Stimulated activated CD4-positive, alpha-beta T cell treated with anti-CD3 and anti-CD28 coated beads, Interleukin-1b, Interleukin-23, amount 100 ng/mL, for 1 hour (primary cell): ENCODE measurements at places on chromosomes 16 and 17.

GRCh38 chr17:35969558-35970380 is 11.5 kb downstream of the CCL16 start:
- DNase-seq: peak; percentile 48

DNA sequence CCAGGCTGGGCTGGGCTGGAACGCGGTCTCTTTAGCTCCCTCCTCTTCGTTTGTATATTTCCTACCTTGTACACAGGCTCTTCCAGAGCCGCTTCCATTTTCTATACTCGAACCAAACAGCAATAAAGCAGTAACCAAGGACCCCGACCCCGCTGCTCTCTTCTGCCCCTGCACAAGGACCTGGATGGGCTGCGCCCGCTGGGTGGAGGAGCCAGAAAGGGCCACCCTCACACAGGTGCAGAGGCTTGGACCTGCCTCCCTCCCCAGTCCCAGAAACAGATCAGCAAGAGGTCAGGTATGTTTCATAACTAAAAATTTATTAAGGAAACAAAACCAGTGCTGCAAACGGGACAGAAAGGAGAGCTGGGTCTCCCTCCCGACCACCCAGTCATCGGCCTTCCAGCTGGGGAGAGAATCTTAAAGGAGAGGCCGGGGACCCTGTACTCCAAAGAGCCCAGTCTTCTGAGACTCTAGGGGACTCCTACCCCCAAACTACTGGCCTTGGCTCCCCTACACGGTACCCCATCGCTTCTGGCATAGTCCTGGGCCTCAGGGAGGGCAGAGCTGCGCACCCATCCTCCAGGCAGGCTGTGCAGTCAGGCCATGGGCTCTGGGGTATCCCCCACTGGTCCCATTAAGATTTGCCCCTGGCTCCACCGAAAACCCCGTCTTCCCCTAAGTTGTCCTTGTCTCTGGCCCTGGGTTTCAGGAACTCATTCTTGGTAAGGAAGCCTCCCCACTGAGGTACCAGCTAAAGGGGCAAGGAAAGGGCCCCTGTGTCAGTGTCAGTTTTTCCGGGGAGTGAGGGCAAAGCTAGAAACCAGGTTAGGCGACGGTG is 4.9 kb downstream of the HIC1 start:
- DNase-seq: no peak

GRCh38 chr16:81693744-81694303 is 85.3 kb upstream of the PLCG2 start:
- no peak for DNase-seq

- DNase-seq: no peak
These were observed 587.7 kb upstream of the HSBP1 start for GRCh38 chr16:83220066-83220465.

- DNase-seq: peak; percentile 65
These were observed 51.8 kb downstream of the BEAN1 start for GRCh38 chr16:66478733-66479511.

DNA sequence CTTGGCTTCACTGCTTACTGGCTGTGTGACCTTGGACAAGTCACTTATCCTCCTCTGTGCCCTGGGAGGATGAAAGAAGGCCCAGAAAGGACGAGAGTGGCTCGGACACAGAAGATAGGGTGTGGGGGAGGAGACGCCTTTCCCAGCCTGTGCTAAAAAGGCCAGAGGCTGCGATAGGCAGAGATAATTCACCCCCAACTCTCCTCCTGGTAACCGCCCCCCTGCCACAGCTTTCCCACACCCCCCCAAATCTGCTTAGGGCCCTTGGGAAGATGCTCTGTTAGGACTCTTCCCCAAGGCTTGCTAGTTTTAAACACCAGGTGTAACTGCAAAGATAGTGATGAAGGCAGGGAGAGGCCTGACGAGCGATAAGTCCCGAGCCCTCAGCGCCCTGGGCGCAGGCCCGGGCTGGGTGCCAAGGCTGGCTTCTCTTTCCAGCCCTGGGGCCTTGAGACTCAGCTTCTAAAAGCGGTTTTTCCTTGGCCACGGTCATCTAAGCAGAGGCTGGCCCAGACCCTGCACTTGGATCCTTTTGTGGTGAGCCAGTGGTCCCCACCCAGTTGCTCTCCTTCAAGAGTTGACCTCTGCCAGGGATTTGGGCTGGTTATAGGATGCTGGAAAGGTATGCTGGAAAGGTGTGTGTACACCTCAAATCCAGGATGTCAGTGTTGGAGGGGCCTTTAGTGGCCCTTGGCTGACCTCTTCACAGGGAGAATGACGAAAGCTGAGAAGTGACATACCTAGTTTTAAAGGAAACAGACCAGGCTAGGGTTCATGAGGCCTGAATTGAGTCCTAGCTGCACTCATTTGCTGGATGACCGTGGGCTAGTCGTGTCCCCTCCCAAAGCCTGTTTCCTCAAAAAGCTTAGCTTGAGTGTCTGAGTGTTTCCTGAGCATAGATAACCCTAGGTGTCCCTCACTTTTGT is 3.4 kb upstream of the PPP1R9B start:
- no peak for DNase-seq

DNA sequence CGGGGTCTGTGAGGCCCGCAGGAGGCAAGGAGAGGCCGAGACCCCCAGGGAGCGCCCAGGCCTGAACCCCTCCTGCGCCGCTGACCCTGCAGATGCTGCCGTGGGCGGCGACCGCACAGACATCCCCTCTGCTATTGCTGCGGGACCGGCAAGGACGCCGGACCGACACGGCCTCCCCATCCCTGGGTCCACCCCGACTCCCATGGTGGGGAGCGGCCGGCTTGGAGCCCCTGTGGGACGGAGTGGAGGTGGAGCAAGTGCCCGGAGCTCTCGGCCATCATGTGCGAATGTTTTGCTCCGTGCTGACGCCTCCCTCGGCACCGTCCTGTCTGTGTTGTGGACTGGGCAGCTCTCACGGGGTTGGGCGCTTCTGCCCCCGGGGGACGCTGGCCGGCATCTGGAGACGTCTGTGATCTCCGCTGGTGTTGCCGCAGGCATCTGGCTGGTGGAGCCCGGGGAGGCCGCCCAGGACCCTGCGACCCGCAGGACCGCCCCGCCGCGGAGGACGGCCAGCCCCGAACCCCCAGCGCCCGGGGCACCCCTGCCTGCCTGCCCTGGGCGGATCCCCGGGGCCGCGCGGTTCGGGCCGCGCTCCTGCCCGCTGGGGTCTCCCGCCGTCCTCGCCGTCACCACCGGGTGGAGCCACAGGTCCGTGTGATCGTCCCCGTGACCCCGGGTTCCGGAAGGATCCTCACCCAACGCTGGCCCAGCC is 12.8 kb upstream of the GNG13 start:
- DNase-seq: no peak

GRCh38 chr17:62179525-62180161 is 114.6 kb upstream of the MED13 start:
- DNase-seq: no peak

DNA sequence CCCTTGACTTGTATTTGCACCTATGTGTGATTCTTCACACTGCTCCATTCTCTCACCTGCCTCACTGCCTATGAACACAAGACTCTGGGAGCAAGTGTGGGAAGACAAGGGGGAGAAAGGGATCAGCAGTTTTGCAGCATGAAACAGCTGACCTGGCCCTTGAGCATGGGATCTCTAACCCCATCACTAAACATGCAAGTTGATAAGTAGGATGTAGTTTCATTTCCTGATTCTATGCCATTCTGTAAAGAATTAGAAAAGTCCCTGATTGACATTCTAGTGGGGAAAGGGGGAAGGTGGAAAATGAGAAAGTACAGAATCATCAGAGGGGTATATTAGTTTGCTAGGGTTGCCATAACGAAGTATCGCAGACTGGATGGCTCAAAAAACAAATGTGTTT is 25.3 kb upstream of the MYOCD start:
- no peak for DNase-seq

GRCh38 chr17:71360301-71360700 is 760.5 kb upstream of the SOX9 start:
- DNase-seq: no peak

- DNase-seq: no peak
These were observed 10.3 kb downstream of the ZNF469 start for GRCh38 chr16:88393034-88393433.

- DNase-seq: no peak
These were observed 65.6 kb downstream of the SMG6 start for GRCh38 chr17:2237950-2238349.

DNA sequence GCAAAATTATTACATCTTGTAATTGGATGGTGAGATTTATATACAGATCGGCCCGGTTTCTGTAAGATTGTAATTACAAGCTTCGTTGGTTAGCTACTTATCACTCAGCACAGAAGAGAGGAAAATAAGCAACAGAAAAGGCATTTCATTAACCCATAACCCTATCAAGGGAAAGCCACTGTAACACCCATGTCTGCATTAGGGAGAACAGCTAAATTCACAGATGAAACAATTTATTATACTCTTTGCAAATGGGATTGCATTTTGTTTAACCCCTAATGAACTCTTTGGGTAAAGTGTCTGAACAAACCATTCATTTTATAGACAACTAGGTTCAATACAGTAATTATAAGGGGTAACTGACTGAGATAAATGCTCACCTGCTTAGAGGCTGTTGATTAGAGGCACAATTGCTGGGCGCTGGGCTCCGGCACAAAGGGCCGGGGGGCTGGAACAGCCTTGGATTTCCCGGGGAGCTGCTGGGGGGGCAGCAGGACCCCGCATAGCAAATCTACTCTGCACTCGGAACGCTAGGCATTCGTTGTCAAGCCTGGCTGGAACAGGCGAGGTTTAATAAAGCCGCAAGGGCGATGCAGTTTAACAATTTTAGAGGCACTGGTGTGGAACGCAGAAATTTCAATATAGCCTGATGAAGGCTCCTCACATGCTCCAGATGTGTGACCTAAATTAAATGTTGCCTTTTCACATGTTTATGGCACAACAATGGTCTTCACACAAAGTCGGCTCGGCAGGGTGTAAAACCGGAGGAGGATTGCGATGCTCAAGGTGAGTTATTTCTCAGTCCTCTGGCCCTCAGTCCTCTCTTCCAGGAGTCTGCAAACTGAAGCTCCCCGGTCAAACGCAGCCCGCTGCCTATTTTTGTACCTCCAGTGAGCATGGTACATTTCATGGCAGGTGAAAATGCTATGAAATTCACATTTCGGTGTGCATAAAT is 134.0 kb upstream of the IRX6 start:
- DNase-seq: no peak

DNA sequence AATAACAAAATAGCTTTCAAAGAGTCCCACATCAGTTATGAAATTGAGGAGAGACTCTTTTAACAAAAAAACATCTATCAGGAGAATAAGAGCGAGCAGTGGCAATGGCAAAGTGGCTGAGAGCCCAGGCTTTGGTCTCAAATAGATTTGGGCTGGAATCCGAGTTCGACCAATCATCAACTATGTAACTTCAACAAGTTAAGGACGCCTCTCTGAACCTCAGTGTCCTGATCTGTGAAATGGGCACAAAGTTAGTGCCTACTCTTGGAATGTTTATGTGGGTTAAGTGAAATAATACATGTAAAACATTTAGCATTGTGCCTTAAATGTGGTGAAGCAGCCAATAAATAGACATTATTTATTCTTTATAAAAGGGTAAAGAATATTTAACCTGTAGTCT is 45.4 kb downstream of the CFDP1 start:
- no peak for DNase-seq

DNA sequence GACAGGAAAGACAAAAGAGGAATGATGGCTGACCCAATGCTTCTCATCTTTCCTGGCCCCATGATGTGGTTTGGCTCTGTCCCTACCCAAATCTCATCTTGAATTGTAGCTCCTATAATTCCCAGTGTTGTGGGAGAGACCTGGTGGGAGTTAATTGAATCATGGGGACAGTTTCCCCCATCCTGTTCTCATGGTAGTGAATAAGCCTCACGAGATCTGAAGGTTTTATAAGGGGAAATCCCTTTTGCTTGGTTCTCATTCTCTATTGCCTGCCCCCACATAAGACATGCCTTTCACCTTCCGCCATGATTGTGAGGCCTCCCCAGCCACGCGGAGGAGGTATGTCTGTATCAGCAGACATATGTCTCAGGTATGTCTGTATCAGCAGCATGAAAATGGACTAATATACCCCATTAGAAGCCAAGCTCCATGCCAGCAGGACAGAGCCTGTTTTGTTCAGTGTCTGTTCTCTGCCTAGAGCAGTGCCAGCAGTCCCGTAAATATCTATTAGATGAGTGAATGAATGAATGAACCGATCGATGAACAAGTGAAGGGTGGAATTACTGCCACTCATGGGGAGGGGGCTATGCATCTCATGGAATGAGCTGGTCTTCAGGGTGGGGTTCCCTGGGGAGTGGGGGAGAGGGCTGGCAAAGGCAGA is 304.4 kb downstream of the SOX9 start:
- DNase-seq: no peak

DNA sequence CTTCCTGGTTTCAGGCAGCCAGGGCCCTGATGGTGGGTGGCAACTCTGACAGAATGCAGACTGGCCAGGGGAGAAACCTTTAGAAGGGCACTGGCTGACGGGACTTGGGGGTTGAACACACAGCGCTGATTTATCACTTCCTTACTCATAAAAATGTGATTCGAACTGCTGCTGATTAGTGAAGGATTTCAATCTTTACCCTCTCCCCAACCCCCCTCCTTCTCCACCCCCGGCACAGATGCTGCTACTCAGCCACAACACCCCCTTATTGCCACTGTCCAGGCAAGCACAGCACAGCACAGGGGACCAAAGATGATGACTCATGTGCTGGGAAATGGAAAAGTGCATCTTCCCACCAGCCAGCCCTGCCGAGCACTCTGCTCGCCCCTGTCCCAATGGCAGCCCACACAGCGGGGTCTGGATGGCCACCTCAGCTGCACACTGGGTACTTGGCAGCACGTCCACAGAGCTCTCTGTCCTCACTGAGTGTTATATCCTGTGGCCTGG is 70.1 kb downstream of the SMG6 start:
- DNase-seq: no peak

DNA sequence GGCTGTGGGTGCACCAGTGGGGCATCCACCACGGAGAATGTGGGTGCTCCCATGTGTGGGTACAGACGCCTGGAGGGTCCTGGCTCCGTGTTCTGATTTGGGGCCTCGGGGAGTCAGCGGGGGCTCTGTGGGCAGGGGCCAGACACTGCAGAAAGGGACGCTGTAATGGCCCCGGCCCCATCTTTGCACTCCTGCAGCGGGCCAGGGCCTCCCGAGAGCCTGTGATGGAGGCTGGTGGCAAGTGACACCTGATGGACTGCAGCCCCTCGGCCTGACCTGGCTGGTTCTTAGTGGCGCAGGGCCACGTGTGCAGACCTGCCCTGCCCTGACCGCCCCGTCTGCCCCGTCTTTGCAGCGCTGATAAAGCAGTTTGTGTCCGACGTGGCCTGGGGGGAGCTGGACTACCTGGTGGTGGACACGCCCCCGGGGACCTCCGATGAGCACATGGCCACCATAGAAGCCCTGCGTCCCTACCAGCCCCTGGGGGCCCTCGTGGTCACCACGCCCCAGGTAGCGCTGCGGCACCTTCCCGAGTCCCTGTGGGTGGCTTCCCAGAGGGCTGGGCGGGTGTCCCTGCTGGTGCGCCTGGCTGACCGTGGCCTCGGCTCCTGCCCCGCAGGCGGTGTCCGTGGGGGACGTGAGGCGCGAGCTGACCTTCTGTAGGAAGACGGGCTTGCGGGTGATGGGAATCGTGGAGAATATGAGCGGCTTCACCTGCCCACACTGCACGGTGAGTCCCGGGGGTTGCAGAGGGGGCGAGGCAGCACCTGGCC is 4.7 kb downstream of the NUBP2 start:
- no peak for DNase-seq

- no peak for DNase-seq
These were observed 11.1 kb downstream of the DEXI start for GRCh38 chr16:10931134-10931533.

- no peak for DNase-seq
These were observed 4.9 kb upstream of the PGAP6 start for GRCh38 chr16:386641-387156.
